ENCODE measurements at places on chromosomes 6 and 20. TPM values are rescaled to one million over a fixed set of nuclear protein-coding genes. Genes with fewer than 3 reads are reported as not detected.

The TFAP2D gene
- total RNA-seq: not detected

The BMP7 gene
- total RNA-seq: not detected

The KCNK17 gene
- not detected for total RNA-seq

The MCHR2 gene
- not detected for total RNA-seq

The DNAH8 gene
- total RNA-seq: 0.97 TPM

The PRPF6 gene
- 64.2 TPM for total RNA-seq

The MYLIP gene
- 15.4 TPM for total RNA-seq

The INSM1 gene
- not detected for total RNA-seq

The HMGA1 gene
- total RNA-seq: 1,031 TPM
